ENCODE measurements at places on chromosomes 13 and 19.

DNA sequence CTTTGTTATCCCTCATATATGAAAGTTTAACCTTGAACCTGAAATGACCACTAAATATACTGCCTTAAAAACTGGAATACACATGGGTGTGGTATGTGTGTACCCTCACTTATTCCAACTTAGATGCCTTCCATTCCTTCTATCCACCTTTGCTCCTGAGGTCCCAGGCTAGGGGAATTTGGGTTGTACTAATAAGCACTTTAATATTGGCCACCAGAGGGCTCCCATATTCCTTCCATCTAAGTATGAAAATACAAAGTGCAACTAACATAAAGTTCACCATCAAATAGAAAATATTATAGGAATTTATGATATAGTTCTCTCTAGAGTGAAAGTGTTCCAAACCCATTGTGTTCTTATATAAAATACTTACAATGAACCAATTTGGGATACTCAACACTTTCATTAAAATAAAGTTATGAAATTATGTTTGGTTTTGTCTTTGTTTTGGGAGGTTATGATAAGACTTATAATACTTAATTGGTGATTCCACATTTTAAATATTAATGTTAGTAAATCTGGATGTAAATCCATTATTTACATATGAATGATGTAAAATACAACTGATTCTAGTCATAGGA, 62.3 kb downstream of the ITGBL1 start:
- no peak for DNase-seq

DNA sequence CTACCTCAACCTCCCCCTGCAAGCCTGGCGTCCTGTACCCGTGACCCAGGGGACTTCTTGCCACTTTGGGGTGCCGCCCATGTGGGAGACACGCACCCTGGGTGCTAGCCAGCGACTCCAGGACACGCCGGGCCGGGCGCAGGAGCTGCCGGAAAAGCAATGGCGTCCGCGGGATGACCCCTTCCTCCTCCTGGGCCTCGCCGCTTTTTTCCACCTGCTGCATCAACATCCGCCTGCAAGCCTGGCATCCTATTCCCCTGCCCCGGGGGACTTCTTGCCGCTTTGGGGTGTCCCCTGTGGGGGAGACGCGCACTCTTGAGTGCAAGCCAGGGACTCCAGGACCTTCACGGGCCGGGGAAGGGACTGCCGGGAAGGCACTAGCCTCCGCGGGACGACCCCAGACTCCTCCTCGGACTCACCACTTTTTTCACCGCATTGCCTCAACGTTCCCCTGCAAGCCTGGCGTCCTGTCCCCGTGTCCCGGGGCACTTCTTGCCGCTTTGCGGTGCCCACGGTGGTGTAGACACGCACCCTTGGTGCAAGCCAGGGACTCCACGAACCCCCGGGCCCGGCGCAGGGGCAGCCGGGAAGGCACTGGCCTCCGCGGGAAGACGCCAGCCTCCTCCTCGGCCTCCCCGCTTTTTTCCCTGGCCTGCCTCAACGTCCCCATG, 237.8 kb downstream of the TUBA3C start:
- no peak for DNase-seq

- DNase-seq: no peak
Measured at GRCh38 chr13:33509642-33510229, 224.2 kb upstream of the STARD13 start.

DNA sequence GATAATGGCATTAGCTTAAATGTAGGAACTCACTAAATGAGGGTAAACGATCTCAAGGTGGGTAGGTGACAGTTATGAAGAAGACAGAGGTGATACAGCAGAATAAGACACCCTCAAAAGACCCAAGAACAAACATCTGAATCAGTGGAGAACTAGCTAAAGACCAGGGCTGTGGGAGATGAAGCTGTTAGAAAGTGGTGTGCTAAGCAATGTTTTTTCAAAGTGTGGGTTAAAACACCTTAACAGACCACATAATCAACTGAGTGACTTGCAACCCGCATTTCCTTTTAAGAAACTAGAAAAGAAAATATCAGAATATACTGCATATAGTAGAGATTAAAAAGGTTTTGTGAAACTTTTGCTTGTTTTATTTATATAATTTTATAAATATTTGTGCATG, 70.0 kb downstream of the ZDHHC20 start:
- no peak for DNase-seq

- DNase-seq: no peak
Measured at GRCh38 chr19:55681131-55682092, 6.4 kb downstream of the EPN1 start.

- no peak for DNase-seq
Measured at GRCh38 chr13:41492432-41493260, 35.3 kb downstream of the RGCC start.

DNA sequence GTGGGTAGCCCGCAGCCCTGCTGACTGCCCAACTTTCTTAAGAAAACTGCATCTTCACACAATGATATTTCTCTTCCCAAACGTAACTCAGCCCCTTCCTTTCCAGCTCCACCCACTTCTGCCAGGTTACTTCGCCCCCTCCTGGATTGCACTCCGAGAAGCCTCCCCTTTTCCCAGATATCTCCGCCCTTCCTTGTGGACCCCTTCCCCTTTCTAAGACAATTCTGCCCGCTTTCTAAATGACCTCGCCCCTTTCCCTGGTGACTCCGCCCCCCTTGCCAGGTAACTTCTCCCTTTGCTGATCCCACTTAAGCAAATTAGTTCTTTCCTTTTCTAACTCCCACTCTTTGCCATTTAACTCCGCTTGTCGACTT, 2.6 kb downstream of the VSIG10L start:
- no peak for DNase-seq

DNA sequence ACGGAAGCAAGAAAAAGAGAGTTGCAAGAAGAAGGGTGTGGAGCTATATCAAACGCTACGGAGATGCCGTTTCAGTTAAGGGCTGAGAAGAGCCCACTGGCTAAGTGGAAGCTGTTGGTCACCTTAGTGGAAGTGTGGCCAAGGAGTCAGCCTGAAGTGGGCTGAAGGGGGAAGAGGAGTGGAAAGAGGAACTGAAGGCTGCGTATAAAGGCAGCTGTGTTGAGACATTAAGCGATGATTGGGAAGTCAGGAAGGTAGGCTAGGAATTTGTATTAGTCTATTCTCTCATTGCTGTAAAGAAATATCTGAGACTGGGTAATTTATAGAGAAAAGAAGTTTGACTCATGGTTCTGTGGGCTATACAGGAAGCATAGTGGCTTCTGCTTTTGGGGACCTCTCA, 14.1 kb upstream of the FRY start:
- no peak for DNase-seq

DNA sequence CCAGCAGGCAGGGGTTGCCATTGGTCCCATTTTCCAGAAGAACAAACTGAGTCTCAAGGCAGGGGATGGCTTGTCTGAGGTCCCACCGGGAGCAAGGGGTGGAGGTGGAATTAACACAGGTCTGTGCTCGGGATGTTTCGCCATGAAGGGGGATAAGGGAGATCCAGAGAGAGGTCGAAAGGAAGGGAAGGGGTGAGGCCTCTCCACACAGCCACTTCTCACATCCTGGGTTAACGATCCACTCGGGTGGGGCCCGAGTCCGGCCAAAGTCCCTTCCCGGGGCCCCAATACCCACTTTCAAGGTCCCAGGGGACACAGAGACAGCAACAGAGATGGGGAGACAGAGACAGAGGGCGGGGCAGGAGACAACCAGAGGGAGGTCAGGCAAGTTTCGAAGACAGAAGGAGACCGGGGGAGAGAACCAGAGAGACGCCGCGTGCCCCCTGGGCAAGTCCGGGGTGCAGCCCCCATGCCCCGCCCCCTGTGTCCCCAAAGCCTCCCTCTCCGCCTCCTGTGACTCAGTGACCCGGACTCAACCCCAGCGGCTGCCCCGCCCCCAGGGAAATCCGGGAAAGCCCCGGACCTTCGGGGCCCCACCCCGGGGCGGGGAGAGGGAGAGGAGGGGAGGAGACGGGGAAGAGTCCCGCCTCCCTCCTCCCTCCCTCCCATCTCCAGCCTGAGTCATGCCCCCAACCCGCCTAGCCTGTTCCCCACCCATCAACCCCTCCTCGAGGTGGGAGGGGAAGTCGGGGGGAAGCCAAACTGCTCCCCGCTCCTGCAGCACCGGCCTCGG, 1.4 kb upstream of the BCL3 start:
- peak; percentile 79 for DNase-seq

- DNase-seq: no peak
Measured at GRCh38 chr13:49995625-49996101, 1.2 kb upstream of the TRIM13 start.

- no peak for DNase-seq
Measured at GRCh38 chr13:27022571-27023311, 148.9 kb downstream of the USP12 start.

- DNase-seq: no peak
Measured at GRCh38 chr19:24062190-24062589, 24.8 kb upstream of the ZNF254 start.

- DNase-seq: no peak
Measured at GRCh38 chr13:72072261-72072660, 205.3 kb upstream of the DACH1 start.

GRCh38 chr13:84649853-84650252, 767.6 kb upstream of the SLITRK1 start:
- DNase-seq: no peak

GRCh38 chr19:29741226-29741625, 26.2 kb upstream of the C19orf12 start:
- no peak for DNase-seq

- no peak for DNase-seq
Measured at GRCh38 chr13:54210397-54211049, 1181.9 kb downstream of the OLFM4 start.

DNA sequence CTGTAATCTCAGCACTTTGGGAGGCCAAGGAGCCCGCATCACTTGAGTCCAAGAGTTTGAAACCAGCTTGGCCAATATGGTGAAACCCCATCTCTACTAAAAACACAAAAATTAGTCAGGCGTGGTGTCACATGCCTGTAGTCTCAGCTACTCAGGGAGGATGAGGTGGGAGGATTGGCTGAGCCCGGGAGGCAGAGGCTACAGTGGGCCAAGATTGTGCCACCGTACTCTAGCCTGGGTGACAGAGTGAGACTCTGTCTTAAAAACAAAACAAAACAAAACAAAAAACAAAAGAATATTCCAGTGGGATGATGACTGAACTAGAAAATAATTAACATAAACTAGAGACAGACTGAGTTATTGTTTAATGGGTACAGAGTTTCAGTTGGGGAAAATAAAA, 81.7 kb upstream of the ABCC4 start:
- DNase-seq: no peak

- DNase-seq: no peak
Measured at GRCh38 chr19:5054551-5055456, 85.9 kb downstream of the KDM4B start.

DNA sequence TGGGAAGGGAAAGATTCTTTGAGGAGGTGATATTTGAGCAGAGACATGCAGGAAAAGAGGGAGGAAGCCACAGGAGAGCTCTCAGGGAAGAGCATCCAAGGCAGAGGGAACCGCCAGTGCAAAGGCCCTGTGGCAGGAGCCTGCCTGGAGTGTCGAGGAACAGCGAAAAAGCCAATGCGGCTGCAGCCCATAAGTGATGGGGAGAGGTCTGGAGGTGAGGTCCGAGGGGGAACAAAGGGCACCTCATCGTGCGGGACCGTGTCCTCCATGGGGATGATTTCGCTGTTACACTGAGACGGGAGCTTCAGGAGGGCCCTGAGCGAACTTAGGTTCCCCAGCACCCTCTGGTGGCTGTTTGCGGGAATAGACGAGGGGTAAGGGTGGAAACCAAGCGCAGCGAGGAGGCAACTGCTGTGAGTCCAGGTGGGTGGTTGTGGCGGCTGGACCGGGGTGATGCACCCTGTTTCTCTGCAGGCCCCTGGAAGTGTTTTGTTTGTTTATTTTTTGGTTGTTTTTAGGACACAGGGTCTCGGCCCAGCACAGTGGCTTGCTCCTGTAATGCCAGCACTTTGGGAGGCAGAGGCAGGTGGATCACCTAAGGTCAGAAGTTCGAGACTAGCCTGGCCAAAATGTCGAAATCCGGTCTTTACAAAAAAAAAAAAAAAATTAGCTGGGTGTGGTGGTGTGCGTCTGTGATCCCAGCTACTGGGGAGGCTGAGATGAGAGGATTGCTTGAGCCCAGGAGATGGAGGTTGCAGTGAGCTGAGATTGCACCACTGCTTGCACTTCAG, 5.9 kb upstream of the EHD2 start:
- DNase-seq: peak; percentile 58

GRCh38 chr19:29172302-29172701, 40.6 kb downstream of the UQCRFS1 start:
- DNase-seq: no peak

- DNase-seq: no peak
Measured at GRCh38 chr13:99415851-99416331, 85.4 kb upstream of the TM9SF2 start.

DNA sequence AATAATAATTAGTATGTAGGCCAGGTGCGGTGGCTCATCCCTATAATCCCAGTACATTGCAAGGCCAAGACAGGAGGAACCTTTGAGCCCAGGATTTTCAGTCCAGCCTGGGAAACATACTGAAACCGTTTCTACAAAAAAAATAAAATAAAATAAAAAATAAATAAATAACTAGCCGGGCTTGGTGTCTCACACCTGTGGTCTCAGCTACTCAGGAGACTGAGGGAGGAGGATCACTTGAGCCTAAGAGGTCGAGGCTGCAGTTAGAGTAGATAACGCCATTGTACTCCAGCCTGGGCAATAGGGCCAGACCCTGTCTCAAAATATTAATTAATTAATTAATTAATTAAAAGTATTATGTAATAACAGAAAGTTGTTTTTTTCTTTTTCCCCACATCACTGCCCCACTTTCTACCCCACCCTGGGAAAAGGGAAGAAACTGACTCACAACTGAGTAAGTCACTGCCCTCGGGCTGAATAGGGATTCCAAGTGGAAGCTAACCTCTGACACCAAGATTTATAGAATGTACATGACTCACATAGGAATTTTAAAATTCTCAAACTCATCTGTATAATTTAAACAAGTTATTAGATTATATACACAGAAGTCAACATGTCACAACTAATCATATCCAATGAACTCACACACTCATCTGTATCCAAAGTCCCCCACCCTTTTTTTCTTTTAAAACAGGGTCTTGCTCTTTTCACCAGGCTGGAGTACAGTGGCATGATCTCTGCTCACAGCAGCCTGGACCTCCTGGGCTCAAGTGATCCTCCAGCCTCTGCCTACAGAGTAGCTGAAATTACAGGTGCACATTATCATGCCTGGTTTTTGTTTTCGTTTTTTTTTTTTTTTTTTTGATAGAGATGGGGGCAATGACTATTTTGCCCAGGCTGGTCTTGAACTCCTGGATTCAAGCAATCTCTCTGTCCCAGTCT, 12.5 kb downstream of the ZNF611 start:
- DNase-seq: peak; percentile 77

GRCh38 chr13:48233889-48234488, 983 bp downstream of the ITM2B start:
- no peak for DNase-seq

GRCh38 chr19:12778017-12778904, 2.9 kb upstream of the HOOK2 start:
- DNase-seq: no peak

All from amniotic stem cell (primary cell).